Ovary (tissue), 10 donors: ENCODE measurements at places on chromosomes 2 and 18. TPM values are rescaled to one million over a fixed set of nuclear protein-coding genes. Genes with fewer than 3 reads are reported as not detected.

NEU4 gene
- total RNA-seq = 7.2 TPM

PCARE gene
- 0.15 TPM for total RNA-seq

SGPP2 gene
- total RNA-seq = not detected

SLC9A2 gene
- total RNA-seq = 0.46 TPM

CASP8 gene
- total RNA-seq = 14.0 TPM

ITGB6 gene
- total RNA-seq = not detected

DNA sequence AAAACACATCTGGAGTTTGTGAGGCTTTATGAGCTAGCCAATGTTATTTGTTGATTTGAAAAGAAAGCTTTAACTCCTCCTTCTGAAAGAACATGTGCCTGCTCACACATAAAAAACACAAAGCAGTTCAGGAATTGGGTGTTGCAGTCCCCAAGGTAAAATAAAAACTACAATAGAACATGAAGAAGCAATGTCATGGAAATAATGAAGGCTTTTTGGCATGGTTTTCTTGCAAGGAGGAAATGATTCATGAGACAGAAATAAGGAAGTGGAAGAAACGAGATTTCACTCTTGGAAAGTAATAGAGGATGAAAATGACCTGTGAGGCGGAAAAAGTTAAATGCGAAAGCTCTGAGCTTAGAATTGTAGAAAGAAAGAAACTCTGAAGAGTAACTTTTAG is 81.1 kb downstream of the TRIB2 start:
- no peak for DNase-seq

- no peak for DNase-seq
Observed at GRCh38 chr2:200578778-200579177, 7.0 kb upstream of the AOX1 start.

DNA sequence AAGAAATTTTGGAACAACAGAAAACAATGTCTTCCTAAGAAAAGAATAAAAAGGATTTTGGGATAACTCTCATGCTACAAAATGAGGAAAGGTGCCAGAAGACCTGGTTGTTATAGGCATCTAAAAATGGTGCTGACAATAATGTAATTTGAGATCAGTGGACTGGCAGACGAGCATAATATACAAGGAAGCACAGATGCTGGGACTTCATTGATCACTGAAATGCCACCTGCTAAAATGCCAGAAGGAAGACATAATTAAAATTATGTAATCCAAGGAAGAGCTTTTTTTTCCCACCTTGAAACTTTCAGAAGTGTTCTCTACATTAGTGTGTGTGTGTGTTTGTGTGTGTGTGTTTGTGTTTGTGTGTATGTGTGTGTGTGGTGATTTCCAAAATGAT is 535.9 kb downstream of the XIRP2 start:
- no peak for DNase-seq

- no peak for DNase-seq
Observed at GRCh38 chr2:3759331-3759730, 56.0 kb downstream of the DCDC2C start.

DNA sequence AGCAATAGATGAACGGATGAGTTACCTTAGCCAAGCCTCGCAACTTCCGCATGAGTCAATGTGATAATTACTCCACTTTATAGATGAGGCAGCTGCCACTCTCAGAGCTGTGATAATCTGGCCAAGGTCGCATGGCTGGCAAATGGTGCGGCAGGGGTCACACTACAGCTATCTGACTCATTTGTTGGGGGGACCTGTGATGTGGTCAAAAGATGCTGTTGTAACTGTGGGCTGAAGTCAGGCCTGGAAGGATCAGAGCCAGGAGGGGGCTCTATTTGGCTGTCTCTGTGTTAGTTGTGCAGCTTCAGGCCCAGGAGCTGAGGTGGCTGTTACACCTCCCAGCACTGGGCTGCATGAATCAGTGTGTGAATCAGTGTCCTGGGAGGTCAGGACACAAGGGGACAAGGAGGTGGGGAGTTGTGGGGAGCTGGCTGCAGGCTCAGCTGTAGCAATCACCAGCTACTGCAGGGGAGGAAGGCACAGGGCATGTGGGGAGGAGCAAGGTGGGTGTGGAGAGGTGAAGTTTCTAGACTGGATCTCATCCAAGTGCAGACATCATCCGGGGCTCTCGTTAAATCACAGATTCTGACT is 33.1 kb downstream of the NGEF start:
- no peak for DNase-seq

DNA sequence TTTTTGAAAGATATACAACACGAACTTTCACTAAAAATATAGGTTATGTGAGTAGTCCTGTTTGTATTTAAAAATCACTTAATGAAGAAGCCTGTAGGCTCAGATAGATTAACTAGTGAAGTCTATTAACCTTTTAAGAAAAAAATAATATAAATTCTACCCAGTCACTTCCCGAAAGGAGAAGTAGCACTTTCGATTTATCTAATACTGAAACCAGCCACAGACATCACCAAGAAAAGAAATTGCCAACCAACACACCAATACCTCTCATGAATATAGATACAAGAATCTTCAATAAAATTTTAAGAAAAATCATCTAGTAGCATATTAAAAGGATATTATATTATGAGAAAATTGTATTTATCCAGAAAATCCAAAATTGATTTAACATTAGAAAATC is 160.5 kb downstream of the GALNT13 start:
- DNase-seq = no peak

DNA sequence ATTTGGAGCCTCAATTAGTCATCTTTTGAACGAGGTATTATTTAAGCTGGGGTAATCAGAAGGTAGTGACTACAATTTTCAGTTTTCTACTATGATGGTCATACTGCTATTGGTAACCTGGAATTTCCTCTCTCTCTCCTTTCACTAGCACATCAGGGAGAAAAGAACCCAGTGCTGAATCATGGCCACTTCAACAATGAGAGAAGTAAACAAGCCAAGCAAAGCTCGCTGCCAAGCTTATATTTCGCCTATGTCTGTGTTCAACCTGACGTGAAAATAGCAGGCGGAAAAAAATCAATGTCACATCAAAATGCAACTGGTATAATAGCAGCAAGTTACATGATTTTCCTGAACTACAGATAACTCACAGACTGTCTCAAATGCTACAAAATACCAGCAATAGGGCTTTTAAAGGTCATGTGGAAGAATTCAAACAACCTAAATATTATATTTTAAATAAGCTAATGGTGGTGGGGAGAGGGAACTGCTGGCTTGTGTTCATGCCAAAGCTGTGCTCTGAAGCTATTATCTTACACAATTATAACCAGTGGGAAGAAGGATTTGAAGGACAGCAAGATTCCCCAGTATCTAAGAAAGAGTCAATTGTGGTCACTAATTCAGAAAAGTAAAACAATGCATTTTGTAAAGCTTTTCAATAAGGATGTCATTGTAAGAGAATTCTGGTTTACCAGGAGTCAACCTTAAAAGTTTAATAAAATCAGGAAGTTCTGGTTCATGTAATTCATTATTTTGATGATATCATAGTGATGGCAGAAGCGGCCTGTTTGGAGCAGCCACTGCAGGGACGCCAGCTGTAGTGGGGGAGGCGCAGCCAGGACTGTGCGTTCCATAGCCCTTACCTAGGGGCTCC is 38.0 kb downstream of the RNF152 start:
- DNase-seq = no peak

- no peak for DNase-seq
Observed at GRCh38 chr18:43777636-43778304, 500.5 kb upstream of the SYT4 start.

GRCh38 chr2:21165350-21165749 is 41.6 kb downstream of the TDRD15 start:
- DNase-seq = no peak

GRCh38 chr2:163345795-163346573 is 389.8 kb downstream of the FIGN start:
- no peak for DNase-seq

DNA sequence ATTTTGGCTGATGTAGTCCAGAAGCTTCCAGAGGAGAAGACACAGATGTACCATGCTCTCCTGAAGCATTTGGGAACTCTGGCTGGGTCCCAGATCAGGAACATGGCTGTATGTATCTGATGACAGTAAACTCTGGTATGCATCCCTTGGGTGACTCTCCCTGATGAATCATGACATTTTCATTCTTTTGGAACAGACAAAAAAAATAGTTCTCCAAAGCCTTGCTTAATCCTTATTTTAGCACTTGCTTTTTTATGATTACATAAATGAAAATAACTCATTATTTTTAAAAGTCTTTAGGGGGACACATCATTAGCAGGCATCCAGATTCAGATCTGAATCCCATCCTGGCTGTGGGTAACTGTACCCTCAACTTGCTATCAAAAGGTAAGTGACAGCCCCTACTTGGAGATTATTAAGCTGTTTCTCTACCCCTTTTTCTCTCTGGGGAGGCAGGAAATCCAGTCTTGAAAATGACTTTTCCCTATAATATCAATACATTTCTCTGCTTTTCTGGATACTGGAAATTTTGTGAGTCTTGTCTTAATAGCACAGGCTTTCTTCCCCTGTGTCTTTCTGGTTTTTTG is 23.3 kb downstream of the AOX1 start:
- DNase-seq = no peak

- DNase-seq = peak; percentile 83
Observed at GRCh38 chr2:241161646-241162281, 11.5 kb downstream of the PPP1R7 start.

- DNase-seq = no peak
Observed at GRCh38 chr2:85078536-85078935, 54.7 kb upstream of the TCF7L1 start.

DNA sequence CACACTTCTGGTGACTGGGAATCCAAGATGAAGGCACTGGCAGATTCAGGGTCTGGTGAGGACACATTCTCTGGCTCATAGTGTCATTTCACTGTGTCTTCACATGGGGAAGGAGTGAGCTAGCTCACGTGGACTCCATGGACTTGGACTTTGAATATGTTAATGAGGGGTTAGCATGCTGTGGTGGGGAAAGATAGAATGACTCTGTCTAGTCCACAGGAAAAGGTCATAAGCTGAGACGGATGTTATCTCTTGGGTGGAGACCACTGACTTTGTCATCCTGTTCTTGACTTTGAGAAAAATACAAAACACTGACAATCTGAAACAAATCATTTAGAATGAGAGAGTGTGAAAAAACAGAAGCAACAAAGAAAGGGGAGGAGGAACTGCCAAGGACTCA is 145.9 kb downstream of the PIK3C3 start:
- DNase-seq = no peak

DNA sequence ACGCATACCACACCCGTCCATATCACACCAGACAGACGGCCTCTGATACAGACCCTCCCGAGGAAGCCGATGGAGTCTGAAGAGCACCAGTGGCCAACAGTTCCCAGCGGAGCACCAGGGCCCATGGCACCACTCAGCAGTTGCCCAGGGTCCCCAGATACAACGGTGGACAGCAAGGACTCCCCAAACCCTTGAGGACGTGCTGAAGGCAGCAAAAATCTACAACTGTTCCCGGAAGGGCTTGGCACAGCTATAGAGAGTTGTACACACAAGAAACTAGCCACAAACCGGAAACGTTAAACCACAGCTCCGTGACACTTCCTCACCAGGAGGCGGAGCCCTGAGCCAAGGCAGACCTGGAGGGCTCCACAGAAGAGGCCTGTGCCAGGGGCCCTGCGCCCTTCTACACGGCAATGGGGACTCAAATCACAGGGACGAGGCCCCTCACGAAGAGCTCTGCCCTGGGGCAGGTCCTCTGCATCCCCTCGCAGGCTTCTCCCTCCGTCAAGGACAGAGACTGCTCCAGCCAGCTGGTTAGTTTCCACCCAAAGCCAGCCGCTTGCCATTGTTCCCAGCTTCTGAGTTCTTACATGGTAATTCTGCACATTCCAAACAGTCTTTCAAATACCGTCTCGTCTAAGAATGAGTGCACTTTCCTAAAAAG is 133.4 kb downstream of the HDAC4 start:
- peak; percentile 58 for DNase-seq

DNA sequence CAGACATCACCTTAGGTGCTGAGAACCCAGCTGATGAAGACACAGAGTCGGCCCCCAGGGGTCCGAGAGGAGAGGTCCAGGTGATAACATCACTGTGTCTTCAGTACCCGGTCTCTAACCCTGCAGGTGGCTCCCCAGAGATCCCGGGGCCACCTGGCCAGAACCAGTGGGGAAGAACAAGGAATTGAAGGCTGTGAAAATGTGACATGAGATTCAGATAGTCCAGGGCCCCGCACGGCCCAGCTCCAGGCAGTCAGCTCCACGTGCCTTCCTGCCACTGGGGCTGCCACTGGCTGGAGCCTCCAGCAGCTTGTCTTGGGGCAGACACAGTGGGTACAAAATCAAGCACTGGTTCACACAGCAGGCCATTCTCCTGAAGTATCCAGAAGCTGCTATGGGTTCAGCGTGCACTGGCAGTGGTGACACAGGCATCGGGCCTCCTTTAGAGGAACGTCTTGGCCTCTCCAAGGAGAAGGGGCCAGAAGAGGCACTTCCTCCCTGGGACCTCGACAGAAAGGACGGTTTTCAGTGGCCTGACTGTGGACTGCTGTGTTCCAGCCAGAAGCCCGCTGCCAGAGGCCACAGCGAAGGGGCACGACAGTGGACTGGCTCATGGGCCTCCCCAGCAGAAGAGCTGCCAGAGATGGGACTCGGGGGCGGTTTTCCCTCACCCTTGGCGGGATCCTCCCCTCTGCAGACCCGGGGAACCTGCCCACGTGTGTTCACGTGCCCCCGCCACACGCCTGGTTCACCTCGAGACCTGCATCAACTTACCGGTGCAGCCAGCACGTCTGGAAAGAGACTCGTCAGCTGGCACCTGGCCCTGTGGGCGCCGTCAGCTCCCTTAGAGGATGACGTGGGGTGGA is 150.4 kb downstream of the HDAC4 start:
- no peak for DNase-seq
